Prostate gland (tissue), 2 donors: ENCODE measurements at places on chromosomes 4 and X. TPM values are rescaled to one million over a fixed set of nuclear protein-coding genes. Genes with fewer than 3 reads are reported as not detected.

Gene SNCA
- 8.7 TPM for total RNA-seq

Gene ATP1B4
- 0.50 TPM for total RNA-seq

Gene NEIL3
- 0.59 TPM for total RNA-seq

Gene MAGED1
- 273 TPM for total RNA-seq

Gene BCORL1
- 25.2 TPM for total RNA-seq

Gene RHOXF1
- total RNA-seq: 27.5 TPM

- no peak overlapping the region for H3K27ac ChIP-seq
- no peaks in the 10 kb centered on the region for H3K27me3 ChIP-seq
- no peaks in the 10 kb centered on the region for H3K4me1 ChIP-seq
- H3K36me3 ChIP-seq: no peaks in the 10 kb centered on the region
- peak; percentile 93 for DNase-seq
Measured at GRCh38 chr4:185183622-185184281, 20.0 kb downstream of the CFAP97 start.

DNA sequence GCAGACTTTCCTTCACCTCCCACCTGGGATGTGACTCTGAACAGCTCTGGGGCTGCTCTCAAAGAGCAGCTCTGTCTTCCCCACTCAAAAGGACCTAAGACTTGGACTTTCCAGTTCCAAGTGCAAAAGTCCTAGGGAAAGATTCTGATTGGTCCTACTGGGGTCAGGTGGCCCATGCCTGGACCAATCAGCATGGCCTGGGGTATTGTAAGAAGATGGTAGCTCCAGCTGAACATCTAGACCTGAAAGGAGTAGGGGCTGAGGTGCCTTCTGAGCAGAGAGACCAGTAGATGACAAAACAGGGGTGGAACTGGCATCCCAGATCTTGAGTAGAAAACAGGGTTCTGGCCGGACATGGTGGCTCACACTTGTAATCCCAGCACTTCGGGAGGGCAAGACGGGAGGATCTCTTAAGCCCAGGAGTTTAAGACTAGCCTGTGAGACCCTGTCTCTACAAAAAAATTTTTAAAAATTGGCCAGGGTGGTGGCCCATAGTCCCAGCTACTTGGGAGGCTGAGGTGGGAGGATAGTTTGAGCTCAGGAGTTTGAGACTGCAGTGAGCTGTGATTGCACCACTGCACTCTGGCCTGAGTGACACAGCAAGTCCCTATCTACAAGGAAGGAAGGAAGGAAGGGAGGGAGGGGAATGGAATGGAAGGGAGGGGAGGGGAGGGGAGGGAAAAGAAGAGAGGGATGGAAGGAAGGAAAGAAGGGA, 27.4 kb upstream of the MRFAP1 start:
- H3K27ac ChIP-seq: no peak overlapping the region
- no peak for DNase-seq
- no peak overlapping the region for H3K4me3 ChIP-seq
- H3K4me1 ChIP-seq: no peaks in the 10 kb centered on the region
- H3K36me3 ChIP-seq: peaks cover 12% of the 10 kb centered on the region
- H3K27me3 ChIP-seq: no peaks in the 10 kb centered on the region

- no peak for DNase-seq
- H3K36me3 ChIP-seq: no peaks in the 10 kb centered on the region
- H3K4me3 ChIP-seq: no peak overlapping the region
- no peak overlapping the region for H3K27ac ChIP-seq
- H3K27me3 ChIP-seq: no peaks in the 10 kb centered on the region
Measured at GRCh38 chr4:73609706-73610105, 10.5 kb downstream of the RASSF6 start.

- no peaks in the 10 kb centered on the region for H3K36me3 ChIP-seq
- H3K27ac ChIP-seq: peak overlapping the region; percentile 56
- H3K4me1 ChIP-seq: peaks cover 3% of the 10 kb centered on the region
Measured at GRCh38 chr4:54233697-54234496, 4.8 kb downstream of the PDGFRA start.

DNA sequence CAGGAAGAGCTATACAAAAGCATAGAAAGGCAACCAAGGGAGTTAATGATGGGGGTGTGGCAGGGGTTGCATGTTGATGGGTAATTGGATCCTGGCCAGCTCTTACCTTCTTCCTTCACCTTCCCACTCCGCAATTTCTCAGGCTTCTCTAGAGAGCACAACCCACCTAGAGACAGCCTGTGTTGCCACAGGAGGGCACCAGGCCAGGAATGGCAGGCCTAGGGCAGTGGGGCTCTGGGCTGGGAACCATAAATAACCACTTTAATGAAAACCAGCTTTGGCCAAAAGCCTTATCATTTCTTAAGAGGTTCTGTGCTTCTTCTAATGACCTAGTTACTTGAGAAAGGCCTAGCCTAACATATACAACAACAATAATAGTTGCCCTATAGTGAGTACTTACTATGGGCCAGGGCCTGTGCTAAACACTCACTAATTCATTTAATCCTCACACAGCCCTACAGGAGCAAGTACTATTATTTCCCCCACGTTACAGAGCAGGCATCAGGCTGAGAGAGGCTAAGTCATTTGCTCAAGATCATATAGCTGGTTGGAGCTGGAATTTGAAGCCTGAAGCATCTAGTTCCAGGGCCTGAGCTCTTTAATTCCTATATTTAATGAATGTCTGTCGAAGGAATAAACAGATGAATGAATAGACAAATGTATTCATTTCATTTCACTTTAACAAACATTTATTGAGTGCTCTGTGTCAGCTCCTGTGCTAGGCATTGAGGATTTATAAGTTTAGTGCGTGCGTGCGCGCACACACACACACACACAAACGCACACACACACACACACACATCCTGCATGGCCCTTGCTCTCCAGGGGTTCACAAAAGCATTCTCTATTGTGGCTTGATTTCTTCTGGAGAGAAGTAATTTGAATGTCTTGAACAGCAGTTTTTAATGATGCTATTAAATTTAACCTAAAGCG, 66.8 kb downstream of the RTL9 start:
- no peaks in the 10 kb centered on the region for H3K36me3 ChIP-seq
- H3K4me3 ChIP-seq: no peak overlapping the region
- H3K4me1 ChIP-seq: no peaks in the 10 kb centered on the region
- no peak overlapping the region for H3K27ac ChIP-seq
- no peaks in the 10 kb centered on the region for H3K27me3 ChIP-seq

DNA sequence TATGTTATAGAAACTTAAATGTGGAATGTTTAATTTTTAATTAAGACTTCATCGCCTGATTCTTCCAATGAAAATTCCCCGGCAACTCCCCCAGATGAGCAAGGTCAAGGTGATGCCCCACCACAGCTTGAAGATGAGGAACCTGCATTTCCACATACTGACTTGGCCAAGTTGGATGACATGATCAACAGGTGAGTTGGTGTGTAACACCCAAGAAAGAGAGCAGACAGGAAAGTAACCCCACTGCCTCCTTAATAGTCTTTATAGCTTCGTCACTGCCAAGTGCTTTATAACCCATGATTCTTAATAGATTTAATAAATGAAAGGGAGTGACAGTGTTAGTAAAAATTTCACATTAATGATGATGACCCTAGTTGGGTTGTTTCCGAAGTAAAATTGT, 43.7 kb downstream of the USP9X start:
- H3K27me3 ChIP-seq: no peaks in the 10 kb centered on the region
- no peaks in the 10 kb centered on the region for H3K36me3 ChIP-seq
- H3K27ac ChIP-seq: no peak overlapping the region
- no peak overlapping the region for H3K4me3 ChIP-seq

DNA sequence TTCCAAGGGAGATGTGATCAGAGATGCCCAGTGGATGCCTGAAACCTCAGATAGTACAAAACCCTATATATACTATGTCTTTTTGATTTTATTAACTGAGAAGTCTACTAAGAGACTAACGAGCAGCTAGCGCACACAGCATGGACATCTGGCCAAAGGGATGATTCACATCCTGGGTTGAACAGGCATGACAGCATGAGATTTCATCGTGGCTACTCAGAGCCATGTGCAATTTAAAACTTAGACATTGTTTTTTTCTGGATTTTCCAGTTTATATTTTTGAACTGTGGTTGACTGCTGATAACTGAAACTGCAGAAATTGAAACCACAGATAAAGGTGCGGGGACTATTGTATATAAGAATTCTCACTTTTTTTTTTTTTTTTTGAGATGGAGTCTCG, 2252.9 kb upstream of the AGA start:
- no peaks in the 10 kb centered on the region for H3K36me3 ChIP-seq
- no peak overlapping the region for H3K27ac ChIP-seq
- no peak overlapping the region for H3K4me3 ChIP-seq
- DNase-seq: no peak
- no peaks in the 10 kb centered on the region for H3K27me3 ChIP-seq

GRCh38 chr4:83261307-83261706, 23.3 kb downstream of the COQ2 start:
- no peaks in the 10 kb centered on the region for H3K36me3 ChIP-seq
- DNase-seq: no peak
- no peaks in the 10 kb centered on the region for H3K27me3 ChIP-seq
- H3K4me1 ChIP-seq: no peaks in the 10 kb centered on the region

DNA sequence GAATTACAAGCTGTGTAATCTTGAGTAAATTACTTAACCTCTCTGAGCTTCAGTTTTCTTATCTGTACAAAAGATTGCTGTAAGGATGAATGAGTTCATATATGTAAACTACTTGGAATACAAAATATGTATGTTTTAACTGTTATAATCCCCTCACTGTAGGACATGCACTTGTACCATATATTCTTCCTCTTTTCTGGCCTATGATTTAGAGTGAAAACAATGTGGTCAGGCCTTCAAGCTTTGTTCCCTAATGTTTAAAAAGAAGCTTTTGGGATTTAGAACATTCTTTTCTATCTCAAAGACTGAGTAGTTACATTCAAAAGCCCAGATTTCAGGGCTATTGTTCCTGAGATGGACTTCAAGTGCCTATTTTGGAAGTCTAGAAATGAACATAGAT, 26.7 kb upstream of the GPRIN3 start:
- no peak overlapping the region for H3K4me3 ChIP-seq
- no peak for DNase-seq
- H3K36me3 ChIP-seq: no peaks in the 10 kb centered on the region
- no peaks in the 10 kb centered on the region for H3K27me3 ChIP-seq
- no peak overlapping the region for H3K27ac ChIP-seq

DNA sequence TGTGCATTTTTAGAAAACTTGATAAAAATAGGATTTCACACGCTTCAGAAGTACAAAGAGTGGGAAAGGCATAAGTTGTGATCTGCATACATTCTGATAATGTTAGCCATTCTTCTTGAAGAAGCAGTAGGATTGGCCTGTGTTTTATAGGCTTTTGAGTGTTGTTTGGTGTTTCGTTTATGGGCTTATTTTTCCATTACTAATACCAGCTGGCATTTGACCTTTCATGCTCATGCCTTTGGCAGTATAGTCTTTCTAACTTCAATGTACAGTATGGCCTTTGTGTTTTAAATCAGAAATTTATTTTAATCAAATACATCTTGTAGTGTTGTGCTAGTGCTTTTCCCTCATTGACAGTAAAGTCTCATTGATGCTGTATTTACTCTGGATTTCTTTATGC, 51.5 kb upstream of the SLC4A4 start:
- H3K27me3 ChIP-seq: no peaks in the 10 kb centered on the region
- no peak for DNase-seq
- no peak overlapping the region for H3K27ac ChIP-seq
- no peaks in the 10 kb centered on the region for H3K36me3 ChIP-seq

GRCh38 chr4:147968641-147969040, 236.8 kb downstream of the ARHGAP10 start:
- H3K4me3 ChIP-seq: no peak overlapping the region
- no peaks in the 10 kb centered on the region for H3K4me1 ChIP-seq
- no peaks in the 10 kb centered on the region for H3K27me3 ChIP-seq
